Activated naive CD4-positive, alpha-beta T cell treated with anti-CD3 and anti-CD28 coated beads, Interleukin-2, amount 50 U/mL, for 16 hours (primary cell): ENCODE measurements at places on chromosomes 6 and 20.

DNA sequence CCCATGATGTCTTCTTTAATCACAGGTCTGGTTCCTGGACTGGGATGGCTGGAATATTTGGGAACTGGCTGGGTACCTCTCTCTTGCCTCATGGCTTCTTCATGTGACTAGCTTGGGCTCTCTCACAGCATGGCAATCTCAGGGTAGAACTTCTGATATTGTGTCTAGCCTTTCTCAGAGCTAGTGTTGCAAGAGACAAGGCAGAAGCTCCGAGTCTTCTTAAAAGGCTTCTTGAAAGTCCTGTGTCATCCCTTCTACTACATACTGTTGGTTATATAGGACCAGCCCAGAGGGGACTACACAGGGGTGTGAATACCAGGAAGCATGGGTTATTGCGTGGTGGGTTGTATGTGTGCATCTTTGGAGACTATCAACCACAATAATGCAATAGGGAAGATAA lies 23.3 kb downstream of the BCAS1 start:
- no peak for DNase-seq

DNA sequence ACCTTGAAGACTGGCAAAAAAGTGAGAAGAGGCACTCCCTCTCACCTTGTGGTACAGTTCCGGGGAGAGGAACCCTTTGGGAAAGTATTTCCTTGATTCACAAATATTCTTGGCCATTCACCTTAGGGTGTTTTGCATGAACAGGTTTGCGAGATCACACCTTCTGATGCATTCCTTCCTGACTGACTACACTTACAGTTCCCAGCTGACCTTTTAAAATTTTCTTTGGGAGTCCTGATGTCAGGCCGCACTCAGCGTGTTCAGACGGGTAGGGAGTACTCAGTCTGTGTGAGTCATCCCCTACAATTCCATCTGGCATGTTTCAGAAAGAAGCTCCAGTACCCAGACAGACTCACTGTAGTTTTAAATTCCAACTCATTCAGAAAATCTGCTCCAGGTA lies 1.7 kb downstream of the ADGRF4 start:
- no peak for DNase-seq

- peak; percentile 42 for DNase-seq
These were observed 36.3 kb downstream of the RNF146 start for GRCh38 chr6:127302728-127303660.

GRCh38 chr6:157759028-157759427 lies 64.0 kb upstream of the SNX9 start:
- DNase-seq: no peak

- no peak for DNase-seq
These were observed 106.3 kb downstream of the SCML4 start for GRCh38 chr6:107717781-107718180.

- peak; percentile 23 for DNase-seq
These were observed 23.9 kb downstream of the MAP7 start for GRCh38 chr6:136526196-136526930.
